SK-N-SH (cell line): ENCODE measurements at places on chromosomes 7 and 10.

- DNase-seq = no peak
- H3K27ac ChIP-seq = peak overlapping the region; percentile 39; the same call in 1 of the 2 replicates
- no peaks in the 10 kb centered on the region for H3K4me1 ChIP-seq
Measured at GRCh38 chr10:32190890-32191491, 134.8 kb upstream of the KIF5B start.

DNA sequence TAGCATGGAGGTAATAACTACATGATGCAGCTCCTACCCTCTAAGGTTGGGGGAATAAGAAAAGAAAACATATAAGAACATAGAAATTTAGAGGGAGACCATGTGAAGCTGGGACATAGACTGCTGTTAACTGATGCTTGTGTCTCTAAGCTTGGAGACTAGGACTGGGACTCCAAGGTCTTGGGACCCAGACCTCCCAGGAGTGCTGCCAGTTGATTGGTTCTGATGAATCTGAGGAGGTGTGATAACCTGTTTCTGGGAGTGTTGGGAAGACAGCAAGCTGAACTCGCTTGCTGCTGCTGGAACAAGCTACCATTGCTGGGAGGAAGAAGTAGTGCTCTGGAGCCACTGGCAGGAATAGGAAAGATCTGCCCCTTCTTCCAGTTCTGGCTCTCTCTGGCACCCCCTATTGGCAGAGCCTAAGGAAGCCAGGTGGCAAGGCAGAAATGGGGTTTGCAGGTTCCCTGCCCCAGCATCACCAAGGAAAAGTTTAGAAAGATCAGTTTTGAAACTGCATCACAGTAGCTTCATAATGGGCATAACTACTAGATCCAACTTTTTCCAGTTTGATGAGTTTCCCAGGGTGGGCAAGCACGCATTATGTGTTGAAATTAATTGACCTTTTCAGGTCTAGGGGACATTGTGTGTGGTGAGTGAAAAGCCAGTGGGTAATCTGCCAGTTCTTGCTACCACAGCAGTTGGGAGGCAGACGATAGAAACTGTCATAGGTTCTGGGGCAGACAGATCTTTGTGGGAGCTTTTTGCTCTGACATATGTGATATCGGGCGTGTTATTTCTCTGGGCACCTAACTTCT is 140.7 kb downstream of the SND1 start:
- no peak overlapping the region for H3K4me3 ChIP-seq
- no peak for DNase-seq
- H3K36me3 ChIP-seq = no peaks in the 10 kb centered on the region
- no peaks in the 10 kb centered on the region for H3K27me3 ChIP-seq
- H3K27ac ChIP-seq = no peak overlapping the region
- H3K4me1 ChIP-seq = peaks cover 12% of the 10 kb centered on the region; the same call in 1 of the 2 replicates

DNA sequence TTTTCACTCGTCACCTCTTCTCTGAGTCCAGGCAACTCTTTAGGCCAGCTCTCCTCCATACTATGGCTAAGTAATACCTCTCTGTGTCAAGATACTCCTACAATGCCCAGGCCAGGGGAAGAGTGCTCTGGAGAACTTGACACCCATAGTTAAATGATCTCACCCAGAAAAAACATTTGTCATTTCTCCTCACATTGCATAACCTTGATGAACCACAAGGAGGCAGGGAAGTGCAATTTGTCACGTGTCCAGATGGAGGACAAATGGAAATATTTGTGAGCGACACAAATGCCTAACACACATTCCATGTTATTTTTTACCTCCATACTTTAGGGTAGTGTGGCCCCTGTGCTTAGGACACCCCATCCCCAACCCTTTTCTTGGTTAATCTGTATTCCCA is 78.3 kb downstream of the HTR7 start:
- H3K36me3 ChIP-seq = no peaks in the 10 kb centered on the region
- DNase-seq = no peak
- no peak overlapping the region for H3K4me3 ChIP-seq
- H3K4me1 ChIP-seq = no peaks in the 10 kb centered on the region
- H3K27me3 ChIP-seq = peaks cover 11% of the 10 kb centered on the region; the same call in 1 of the 2 replicates

- H3K27ac ChIP-seq = no peak overlapping the region
- H3K4me1 ChIP-seq = no peaks in the 10 kb centered on the region
- peaks cover 26% of the 10 kb centered on the region for H3K36me3 ChIP-seq
- no peak for DNase-seq
- no peaks in the 10 kb centered on the region for H3K27me3 ChIP-seq
Measured at GRCh38 chr10:1123972-1124371, 67.8 kb downstream of the WDR37 start.

GRCh38 chr7:158001621-158002320 is 585.9 kb downstream of the PTPRN2 start:
- H3K27me3 ChIP-seq = no peaks in the 10 kb centered on the region
- H3K4me1 ChIP-seq = no peaks in the 10 kb centered on the region
- H3K36me3 ChIP-seq = no peaks in the 10 kb centered on the region
- H3K4me3 ChIP-seq = no peak overlapping the region
